ENCODE measurements at places on chromosomes 5 and 9. TPM values are rescaled to one million over a fixed set of nuclear protein-coding genes. Genes with fewer than 3 reads are reported as not detected.

FBN2 gene
- 105 TPM for total RNA-seq

- DNase-seq, result no peak
These were observed 18.7 kb downstream of the LCP2 start for GRCh38 chr5:170278611-170279458.

GRCh38 chr5:116507051-116507537, 67.5 kb downstream of the SEMA6A start:
- DNase-seq, result no peak

RABGAP1 gene
- 44.7 TPM for total RNA-seq

DNA sequence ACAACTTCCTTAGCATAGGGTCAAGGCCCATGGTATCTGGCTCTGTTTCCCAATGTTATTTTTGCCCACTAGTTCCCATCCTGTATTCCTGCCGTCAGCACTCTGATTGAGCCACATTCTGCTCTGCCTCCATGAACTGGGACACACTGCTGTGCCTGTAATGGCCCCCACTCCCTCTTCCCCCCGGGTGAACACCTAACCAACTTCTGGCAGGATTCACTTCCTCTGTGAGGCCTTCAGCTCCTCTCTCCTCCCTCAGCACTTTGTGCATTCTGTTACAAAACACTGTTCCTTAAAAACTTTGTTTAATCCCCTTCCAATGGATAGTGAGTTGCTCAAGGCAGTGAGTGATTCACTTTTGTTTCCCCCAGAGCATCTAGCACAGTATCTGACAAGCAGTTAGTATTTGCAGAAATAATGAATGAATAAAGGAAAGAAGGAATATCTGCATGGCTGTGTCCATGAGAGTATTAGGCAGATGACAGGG, 183.6 kb downstream of the EFNA5 start:
- DNase-seq, result no peak

- no peak for DNase-seq
These were observed 22.0 kb downstream of the GNG10 start for GRCh38 chr9:111683392-111683791.

DNA sequence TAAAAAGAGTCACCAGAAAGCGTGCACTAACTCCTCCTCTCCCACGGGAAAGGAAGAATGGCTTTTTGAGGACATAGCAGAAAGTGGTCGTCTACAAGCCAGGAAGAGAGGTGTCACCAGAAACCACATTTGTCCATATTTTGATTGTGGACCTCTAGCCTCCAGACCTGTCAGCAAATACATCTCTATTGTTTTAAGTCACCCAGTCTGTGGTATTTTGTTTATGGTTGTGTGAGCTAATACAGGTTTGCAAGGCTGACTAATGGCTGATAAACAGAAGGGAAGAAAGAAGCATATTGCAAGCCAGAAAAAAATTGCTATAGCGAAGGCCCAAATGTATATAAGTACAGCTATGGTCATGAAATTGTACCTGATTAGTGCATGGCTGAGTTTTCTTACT, 21.4 kb downstream of the WDR70 start:
- DNase-seq, result peak; percentile 18

GNAQ gene
- total RNA-seq, result 74.9 TPM

DNA sequence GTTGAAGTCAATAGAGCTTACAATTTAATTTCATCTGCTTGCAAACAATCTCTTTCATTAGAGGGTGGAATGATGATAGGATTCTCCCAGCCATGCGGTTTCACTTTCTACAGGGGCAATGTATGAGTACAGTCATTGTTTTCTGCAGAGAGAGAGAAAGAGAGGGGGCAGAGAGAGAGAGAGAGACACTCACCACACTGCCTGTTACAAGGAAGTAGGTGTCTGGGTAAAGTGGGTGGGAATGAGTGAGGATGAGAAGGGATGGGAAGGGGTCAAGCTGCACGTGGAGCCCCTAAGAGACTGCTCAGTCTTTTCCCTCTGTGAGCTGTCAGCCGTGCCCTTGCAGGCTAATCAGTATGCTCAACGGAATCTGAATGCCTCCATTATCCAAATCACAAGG, 454.3 kb downstream of the KDM4C start:
- DNase-seq, result peak; percentile 12

GRCh38 chr5:74471875-74472274, 168.7 kb downstream of the ENC1 start:
- DNase-seq, result peak; percentile 10

- DNase-seq, result peak; percentile 92
These were observed 59.2 kb downstream of the NDST1 start for GRCh38 chr5:150567031-150567717.

RANBP3L gene
- total RNA-seq, result 0.46 TPM

DNA sequence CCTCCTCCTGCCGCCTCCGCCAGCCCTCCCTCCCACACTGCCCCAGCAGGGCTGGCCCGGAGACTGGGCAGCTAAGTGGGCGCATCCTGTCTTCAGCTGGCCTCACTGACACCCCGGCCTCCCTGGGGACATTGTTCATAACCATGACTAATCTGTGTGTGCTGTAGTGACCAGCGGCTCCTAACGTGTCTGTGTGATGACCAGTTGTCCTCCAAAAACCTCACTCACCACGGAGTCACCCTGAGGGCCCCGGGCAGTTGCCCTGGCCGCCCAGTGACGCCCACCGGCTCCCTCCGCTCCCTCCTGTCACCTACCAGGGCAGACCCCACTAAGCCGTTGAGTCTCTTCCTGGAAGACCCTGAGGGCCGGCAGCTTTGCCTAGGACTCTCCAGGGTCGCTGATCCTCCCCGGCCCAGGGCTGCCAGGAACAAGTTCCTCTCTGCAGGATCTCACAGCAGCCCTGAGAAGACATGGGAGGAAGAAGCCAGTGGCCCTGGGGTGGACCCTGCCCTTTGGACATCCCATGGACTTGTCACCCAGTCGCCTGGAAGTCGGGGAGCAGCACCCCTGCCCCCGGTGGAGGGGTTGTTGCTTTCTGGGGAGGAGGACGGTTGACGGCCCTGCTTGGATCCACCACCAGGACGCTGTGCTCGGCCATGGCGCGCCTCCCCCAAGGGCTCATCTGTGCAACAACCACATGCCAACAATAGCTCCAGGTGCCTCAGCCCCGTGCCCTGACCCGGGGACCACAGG, 110.2 kb upstream of the LMX1B start:
- no peak for DNase-seq

DOCK2 gene
- total RNA-seq, result 0.66 TPM

DNA sequence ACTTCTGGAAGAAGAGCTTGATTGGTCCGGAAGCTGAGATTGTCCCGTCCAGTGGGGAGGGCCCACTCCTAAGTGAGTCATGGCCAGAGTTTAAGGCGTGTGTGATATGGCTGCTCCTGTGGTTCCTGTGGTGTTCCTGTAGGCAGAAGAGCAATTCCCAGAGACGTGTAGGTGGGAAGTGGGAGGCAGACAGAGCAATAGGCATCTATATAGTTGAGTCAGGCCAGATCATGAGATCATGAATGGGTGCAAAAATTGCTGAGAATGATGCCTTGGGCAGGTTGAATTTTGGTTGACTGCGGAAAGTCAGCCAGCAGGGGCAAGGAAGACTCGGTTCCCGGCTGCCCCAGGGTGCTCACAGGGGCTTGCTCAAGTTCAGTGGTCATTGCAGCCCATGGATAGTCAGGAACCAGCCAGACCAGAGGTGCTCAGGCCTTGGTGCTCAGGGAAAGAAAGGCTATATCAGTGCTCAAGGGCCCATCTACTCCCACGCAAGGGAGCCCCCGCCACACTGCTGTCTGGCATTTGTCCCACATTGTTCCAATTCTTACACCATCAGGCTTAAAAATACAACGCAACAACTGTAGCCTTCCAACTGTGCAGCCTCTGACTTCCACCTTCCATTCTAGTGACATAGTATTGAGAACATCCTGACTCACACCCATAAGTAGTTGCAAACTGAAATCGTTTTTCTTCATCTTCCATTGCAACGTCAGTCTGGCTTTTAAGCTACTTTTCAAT, 21.0 kb upstream of the GSN start:
- DNase-seq, result peak; percentile 94

DNA sequence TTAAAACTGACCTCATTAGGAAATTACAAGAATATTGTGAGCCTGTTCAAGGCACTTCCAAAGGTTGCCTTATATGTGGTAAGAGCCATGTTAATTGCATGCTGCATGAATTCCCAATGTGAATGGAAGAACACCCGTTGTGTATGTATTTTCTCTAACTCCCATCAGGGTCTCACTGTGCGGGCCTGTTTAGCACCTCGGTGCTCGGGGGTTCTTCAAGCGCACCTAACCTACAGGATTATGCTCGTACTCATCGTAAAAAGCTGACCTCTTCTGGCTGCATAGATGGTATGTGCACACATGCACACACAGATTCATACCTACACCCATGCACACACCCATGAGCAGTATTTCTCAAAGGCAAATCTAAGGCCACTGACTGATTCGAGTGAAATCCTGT, 66.1 kb downstream of the PPIP5K2 start:
- DNase-seq, result no peak

DNA sequence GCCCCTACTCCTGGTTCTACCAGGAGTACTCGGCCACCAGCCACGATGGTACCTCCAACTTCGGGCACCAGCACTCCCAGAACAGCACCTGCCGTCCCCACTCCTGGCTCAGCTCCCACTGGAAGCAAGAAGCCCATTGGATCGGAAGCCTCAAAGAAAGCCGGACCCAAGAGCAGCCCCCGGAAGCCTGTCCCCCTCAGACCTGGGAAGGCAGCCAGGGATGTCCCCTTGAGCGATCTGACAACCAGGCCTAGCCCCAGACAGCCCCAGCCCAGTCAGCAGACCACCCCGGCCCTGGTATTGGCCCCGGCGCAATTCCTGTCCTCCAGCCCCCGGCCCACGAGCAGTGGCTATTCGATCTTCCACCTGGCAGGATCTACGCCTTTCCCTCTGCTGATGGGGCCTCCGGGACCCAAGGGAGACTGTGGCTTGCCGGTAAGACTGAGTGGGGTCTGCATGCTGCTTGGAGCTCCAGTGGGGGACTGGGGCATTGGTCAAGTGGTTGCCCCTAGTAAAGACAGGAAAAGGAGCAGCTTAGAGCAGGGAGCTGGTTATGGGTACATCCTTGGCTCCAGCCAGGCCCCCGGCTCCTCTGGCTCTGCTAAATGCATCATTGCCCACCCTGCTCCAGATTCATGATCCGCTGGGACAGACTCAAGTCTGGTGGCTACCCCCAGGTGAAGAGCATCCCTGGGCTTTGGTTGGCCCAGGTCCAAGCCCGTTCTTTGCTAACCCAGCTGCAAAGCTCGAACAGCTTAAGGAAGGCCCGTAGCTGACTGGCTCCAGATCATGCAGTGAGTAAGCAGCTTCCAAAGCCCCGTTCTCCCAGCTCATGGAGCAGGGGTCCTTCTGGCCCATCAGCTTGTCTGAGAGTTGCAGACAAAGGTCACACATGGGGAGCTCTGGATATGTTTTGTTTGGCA, 14.0 kb downstream of the COL27A1 start:
- DNase-seq, result peak; percentile 81

Measured in astrocyte (in vitro differentiated cells and primary cell).